Brain (organoid and tissue), 16 donors: ENCODE measurements at places on chromosomes 5 and 9. TPM values are rescaled to one million over a fixed set of nuclear protein-coding genes. Genes with fewer than 3 reads are reported as not detected.

Gene CCNO
- polyA plus RNA-seq: 7.5 TPM

Gene FOXI1
- polyA plus RNA-seq: 1.3 TPM

Gene CDC14B
- polyA plus RNA-seq: 5.7 TPM

Gene NDST1
- polyA plus RNA-seq: 40.0 TPM

Gene SUSD3
- 3.9 TPM for polyA plus RNA-seq

Gene LHX2
- 283 TPM for polyA plus RNA-seq

Gene BAAT
- polyA plus RNA-seq: 0.19 TPM

GRCh38 chr9:116767219-116767618 is 80.1 kb downstream of the TRIM32 start:
- DNase-seq: peak; percentile 57

DNA sequence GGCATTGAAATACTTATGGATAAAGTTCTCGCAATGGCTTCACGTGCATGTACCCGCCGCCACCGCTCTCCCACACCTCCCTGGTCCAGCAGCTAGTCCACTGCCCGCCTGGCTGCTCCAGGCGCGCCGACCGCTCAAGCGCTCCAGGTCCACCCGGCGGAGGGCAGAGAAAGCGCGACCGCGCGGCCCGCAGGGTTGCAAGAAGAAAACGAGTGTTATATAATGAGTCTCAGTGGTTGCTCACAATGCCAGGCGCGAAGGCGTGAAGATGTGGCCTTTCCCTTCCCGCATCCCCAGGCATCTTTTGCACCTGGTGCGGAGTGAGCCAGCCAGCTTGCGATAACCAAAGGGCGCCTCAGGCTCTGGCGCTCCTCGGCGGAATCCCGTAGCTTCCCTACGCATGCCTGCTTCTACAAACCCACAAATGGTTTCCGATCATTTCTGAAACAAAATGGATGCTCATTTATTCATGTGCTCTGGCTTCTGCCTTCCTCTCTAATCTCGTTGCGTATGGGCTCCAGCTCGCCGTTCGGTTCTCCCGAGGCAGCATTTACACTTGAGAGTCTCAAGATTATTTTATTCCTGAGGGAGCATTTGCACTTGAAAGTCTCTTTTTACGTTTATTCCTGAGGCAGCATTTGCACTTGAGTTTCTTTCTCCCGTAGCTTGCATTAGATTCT is 25.7 kb downstream of the CDKN2A start:
- peak; percentile 46 for DNase-seq

- no peak for DNase-seq
These were observed 5.1 kb downstream of the SLC25A48 start for GRCh38 chr5:135839566-135839965.

GRCh38 chr5:38527475-38527874 is 29.0 kb downstream of the LIFR start:
- no peak for DNase-seq

DNA sequence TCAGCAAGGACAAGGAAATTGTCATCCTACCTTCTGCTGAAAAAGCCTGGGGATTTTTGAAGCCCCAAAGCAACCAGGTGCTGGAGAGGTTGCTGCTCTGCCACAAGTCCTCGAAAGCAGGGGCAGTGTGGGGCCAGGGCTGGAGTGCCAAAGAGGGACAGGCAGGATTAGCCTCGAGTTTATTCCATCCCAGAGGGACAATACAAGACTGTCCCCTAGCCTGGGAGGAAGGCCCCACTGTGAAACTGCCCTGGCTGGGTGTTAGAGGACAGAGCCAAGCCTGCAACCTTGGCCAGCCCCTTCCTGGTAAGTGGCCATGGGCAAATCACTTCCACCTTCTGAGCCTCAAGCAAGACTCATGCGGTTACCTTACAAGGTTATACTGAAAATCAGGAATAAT is 55.1 kb downstream of the WHRN start:
- DNase-seq: no peak

DNA sequence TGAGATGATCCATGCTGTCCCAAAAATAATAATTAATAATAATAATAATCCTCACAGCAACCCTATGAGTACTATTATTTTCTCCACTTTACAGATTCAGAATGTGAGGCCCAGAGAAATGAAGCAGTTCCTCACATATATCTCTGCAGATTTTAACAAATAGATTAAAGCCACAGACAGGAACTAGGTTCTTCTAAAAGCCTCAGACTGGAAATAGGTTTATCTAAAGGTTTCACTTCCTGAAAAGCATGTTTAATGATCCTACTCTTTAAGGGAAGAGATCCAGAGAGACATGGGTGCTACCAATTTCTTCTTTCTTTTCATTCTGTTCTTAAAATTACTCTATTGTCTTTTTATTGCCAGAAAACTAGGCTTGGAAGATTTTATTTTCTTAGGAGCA is 1079.4 kb upstream of the COX7C start:
- no peak for DNase-seq

DNA sequence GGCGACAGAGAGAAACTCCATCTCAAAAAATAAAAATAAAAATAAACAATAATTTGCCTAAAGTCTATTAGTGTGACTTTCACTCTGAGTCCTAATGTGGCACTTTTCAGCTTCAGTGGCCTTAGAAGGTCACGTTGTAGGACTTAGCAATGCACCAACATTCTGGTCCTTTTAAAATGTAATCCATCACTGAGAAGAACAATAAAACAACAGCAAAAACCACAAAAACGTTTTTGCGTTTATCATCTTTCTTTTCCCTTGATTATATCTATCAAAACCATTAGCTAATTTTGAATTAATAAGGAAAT is 190.1 kb upstream of the ZNF608 start:
- DNase-seq: no peak

- DNase-seq: no peak
These were observed 47.9 kb upstream of the UNC5A start for GRCh38 chr5:176762489-176762888.

DNA sequence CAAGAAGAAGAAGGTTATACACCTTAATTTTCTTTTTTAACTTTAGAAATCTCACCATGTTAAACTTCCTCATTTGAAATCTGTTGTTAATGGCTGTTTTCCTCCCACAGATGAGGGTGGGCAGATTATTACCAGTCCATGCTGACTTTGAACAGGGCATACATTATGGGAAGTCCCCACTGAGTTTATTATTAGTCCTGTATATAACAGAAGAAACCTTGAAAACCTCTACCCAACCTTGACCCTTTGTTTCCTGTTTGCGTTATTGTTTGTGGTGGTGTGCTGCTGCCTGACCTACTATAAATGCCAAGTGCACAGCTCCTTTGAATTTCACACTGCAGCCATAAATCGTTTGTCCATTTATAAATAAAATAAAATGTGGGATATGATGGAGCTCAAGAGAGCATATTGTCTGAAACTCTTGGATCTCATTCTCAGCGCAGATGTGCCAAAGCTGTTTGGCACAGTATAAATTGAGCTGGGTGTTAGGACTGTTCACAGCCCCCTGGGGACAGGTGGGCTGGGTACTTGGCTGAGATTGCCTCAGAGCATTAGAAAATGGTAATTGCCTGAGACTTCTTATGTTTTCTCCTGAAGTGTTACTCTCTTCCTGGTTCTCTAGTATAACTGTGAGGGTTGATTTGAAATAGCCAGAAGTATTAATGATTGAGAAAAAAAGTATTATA is 139.6 kb downstream of the SPATA31D1 start:
- DNase-seq: peak; percentile 13

DNA sequence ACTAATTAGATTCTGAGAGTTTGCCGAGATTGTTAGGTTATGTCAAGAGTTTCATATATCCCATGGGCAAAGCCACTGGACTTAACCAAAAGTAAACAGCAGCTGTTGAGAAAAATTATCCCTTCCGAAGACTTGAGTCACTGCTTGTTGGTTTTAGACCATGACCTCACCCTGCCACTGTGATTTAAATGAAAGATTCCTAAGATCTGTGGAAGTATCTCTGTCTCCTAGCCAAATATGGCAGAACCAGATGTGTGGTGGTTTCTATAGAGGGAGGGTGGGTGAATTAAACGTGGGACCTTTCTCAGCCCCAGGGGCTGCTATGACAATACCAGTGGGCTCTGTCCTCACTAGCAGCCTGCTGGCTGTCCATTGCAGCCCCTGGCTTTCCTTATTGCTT is 19.3 kb downstream of the DMRT3 start:
- no peak for DNase-seq

- DNase-seq: no peak
These were observed 8.3 kb downstream of the KIF4B start for GRCh38 chr5:155021842-155022241.

DNA sequence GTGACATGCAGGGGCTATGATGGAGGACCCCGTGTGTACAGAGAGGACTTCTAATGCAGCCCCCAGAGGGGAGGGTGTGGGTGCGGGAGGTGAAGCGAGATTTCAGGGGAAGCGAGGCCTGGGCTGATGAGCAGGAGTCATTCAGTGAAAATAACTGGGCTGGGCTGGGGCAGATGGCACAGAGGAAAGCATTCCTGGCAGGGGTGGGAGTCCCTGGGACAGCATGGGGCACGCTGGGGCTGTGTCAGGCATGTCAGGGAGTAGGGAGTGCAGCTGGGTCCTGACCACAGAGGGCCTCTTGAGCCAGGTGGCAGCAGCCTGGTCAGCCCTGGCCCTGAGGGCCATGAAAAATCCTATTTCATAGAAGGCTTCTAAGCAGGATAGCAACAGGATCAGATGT is 36.6 kb downstream of the COL15A1 start:
- DNase-seq: no peak

DNA sequence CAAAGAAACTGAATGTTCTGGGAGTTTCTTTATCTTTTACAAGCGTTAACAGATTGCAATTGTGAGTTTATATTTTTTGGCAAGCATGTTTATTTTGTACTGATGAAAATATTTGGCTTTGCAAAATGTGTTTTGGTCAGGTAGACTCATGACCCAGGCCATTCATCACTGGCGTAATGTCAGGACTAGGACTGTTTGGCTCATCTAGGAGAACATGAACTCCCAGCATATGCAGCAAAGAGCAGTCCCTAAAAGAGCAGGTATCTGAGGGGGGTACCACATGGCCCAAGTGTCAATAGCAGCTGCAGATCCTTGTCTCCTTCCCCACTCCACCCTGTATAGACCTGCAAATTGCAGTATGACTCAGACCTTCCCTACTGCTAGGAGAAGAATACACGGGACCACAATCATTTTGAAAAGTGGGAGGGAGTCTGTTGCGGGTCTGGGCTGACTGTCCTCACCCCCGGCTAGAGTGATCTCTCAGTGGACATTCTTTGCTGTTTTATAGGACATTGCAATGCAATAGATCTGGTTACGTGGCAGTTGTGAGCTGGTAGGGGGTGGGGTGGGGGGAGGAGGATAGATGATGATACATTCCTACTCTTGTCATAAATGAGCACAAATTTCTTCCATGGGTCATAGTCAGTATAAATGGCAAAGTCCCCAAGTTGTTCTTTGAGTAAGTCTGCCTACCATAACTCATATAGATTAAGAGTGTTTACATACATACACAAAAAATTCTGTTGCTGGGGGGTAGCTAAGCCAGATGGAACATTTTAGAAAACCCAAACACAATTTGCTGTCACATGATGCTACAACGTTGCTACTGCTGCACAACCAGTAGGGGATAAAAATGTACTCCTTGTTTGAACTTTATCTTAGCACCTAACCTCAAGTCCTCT is 20.8 kb upstream of the SNCAIP start:
- no peak for DNase-seq

DNA sequence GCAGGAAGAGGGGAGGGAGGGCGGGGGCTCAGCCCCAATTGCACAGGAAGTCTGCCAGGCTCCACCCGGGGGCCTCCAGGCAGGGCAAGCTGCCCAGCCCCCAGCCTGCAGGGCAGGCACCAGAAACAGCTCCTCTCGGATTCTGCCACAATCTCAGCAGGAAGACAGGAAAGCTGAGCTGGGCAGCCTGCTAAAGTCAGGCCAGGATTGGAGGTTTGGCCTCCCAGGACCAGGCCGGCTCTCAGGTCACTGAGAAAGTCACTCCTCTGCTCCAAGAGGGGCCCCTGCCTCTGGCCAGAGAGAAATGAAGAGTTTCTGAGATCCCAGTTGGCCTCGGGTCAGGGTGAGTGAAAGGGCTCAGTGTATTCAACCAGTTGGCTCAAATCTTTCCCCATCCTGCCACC is 54.6 kb upstream of the STXBP1 start:
- DNase-seq: no peak

DNA sequence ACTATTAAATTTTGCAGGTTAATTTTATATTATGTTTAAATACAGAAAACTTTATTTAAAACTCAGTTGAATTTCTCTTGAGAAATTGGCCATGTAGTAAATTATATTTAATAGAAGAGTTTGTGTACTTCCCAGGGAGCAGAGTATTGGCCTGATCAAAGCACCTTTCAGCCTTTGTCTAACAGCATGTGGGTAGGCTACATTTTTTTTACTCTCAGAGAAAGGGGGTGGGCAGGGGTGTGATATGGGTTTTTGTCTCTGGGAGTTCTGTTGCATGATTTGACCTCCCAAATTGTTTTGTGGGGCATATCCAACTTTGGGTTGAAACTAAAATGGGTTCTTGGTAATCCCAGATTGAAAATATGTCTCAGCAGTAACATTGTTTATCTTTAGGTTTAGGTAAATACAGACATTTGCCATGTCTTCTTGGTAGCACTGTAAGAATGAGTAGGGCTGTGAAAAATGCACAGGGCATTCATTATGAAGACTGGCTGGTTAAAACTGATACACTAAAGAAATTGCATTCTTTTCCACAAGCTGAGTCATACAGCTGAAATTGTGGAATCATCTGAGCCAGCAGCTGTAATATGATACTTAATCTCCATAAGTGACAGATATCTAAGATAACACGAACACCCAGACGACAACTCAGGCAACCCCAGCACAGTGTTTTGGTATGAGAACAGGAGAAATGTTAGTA is 75.4 kb upstream of the CDKN2B start:
- no peak for DNase-seq

DNA sequence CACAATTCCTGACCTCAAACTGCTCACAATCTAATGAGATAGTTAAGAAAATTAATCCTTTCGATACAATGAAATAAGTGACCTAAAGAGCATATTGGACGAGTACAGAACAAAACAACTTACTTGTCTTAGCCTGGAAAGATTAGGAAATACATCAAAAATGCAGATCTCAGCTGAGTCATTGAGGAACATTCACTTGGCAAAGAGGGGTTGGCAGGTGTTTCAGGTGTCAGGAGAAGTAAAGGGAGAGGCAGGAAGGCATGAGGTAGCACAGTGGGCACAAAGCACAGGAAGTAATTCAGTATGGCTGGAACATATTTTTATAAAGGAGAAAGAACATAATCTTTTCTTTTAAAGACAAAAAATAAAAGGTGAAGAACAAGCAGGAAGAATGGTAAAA is 628.8 kb upstream of the RGMB start:
- DNase-seq: no peak

DNA sequence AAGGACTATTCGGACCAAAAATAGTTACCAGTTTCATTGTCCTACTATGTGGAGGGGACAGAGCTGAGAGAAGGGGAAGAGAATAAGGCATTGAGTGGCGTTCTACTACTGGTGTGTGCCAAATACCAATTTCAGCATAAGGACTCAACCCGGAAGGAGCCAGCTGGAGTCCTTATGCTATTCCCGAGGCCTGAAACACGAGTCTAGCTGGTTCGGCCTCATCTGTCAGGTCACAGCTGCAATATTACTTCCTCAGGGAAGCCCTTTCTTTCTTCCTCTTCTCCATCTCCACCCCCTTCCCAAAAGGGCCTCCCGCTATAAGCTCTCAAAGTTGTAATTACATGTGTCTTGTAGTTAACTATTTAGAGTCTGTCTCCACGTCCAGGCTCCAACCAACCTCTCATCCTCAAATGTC is 20.5 kb upstream of the FER start:
- peak; percentile 43 for DNase-seq

- no peak for DNase-seq
These were observed 40.4 kb upstream of the FLT4 start for GRCh38 chr5:180689775-180690174.
